ENCODE measurements at places on chromosomes 3 and 15.

- peak; percentile 88 for DNase-seq
Measured at GRCh38 chr3:64138046-64138445, 87.2 kb downstream of the PRICKLE2 start.

DNA sequence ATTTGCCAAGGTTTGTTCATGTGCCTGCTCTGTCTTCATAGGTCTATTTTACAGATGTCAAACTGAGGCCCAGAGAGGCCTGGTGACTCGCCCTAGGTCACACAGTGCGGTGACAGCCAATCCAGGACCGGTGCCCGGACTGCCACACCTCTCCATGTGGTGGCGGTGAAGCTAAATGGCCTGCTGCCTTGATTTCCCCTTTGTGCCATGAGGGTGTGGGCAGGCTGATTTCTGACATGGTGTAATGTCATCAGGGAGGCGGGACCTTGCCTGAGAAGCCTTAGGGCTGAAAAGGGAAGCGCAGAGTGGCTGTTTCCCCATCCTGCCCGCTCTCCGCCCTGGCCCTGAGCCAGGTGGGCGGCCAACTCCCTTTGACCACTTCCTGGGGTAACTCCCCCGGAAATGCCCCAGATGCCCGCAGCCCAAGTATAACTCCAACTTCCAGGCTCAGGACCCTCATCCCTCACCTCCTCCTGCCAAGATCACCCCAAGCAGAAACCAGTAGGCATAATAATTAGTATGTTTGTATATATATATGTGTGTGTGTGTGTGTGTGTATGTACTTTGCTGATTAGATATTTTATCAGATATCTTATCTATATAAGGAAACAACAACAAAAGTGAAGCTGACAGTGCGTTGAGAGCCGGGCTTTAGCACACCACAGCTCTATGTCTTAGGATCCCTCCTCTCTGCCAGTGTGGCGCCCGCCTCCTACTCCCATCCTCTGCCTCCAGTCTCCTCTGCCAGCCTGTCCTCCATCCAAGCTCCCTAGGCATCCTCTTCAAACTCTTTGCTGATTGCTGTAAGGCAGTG lies 63.9 kb downstream of the IQSEC1 start:
- peak; percentile 74 for DNase-seq

GRCh38 chr3:20246662-20247061 lies 60.7 kb upstream of the SGO1 start:
- no peak for DNase-seq

GRCh38 chr3:29261119-29261518 lies 19.8 kb upstream of the RBMS3 start:
- DNase-seq, result no peak

- DNase-seq, result peak; percentile 85
Measured at GRCh38 chr15:101637516-101637915, 14.7 kb downstream of the TM2D3 start.

GRCh38 chr3:151210676-151211381 lies 7.8 kb upstream of the GPR171 start:
- DNase-seq, result no peak

DNA sequence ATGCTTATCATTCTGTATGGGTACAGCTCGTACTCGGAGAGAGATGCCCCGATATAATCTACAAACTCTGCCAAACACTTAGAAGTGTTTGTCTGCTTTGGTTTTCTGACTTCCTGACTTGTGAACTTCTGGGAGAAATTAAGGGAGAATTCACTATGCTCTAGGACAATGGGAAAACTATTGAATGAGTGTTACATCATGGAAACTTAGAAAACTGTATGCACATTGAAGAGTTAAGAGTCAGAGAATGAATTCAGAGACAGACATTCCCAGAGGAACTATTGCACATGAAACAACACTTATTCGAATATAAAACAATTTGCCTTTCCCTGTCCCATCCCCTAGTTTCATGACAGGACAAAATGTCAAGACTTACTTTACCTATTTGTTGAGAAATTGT lies 57.8 kb downstream of the DTWD1 start:
- DNase-seq, result no peak

- no peak for DNase-seq
Measured at GRCh38 chr3:103968131-103968530, 1398.6 kb upstream of the ALCAM start.

DNA sequence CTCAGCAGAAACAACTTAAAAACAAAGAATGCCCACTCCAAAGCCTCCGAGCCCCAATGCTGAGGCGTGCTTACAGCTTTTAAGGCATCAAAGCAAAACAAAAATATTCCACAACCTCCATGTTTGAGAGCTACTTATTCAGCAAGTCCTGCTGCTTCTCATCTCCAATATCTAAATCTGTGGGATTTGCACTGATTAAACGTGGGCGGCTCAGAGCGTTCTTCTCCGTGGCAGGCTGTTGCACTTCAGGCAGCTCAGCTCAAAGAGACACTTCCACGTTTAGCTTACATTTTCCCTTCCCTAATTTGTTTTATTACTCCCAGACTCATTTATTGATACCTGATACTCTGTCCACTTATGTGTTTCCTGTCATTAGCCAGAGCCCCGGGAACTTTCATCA lies 282.6 kb upstream of the MCTP2 start:
- DNase-seq, result no peak

DNA sequence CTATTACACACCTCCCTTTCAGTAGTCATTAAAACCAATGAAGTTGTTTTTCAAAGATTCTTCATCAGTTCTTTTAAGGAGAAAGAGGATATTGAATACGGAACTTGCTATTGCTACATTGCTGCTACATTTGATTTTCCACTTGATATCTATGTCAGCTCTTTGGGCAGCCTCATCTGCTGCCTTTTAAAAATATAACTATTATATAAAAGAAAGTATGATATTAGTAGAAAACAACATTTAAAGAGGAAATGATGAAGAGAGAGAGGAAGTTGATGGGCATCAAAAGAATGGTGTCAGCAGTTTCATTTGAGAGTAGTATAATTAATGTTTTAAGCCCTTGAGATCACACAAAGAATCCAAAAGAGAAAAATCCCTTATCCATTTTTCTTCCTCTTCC lies 171.4 kb downstream of the NFKBIZ start:
- no peak for DNase-seq

- DNase-seq, result no peak
Measured at GRCh38 chr3:129708328-129708861, 101.9 kb upstream of the PLXND1 start.

- no peak for DNase-seq
Measured at GRCh38 chr15:94239474-94239873, 8.1 kb downstream of the MCTP2 start.

GRCh38 chr15:62618432-62618831 lies 424.1 kb upstream of the TPM1 start:
- DNase-seq, result peak; percentile 2

- DNase-seq, result no peak
Measured at GRCh38 chr3:47899495-47900108, 96.7 kb downstream of the DHX30 start.

DNA sequence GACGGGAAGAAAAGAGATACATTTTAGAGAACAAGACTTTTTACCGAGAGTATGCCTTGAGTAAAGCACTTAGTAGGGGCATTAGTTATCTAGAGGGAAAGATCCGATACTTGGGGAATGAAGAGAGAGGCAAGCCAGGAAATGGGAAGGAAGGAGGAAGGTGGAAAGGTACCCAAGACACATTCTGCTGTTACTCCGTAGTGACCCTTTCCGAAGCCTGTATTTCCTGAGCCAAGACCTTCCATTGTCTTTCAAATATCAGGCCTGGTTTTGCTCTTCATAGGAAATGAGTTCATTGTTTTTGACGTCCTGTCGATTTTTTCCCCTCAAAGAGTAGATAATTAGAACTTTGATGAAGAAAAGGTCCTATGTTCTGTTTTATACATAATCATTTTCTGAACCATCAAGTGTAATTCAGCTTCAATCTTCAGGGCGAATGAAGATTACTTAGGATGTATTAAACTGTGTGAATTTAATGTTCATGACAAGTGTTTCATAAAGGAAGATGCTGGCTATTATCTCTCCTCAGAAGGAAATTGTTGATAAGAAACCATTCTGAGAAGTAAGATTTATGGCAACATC lies 95.7 kb downstream of the PPM1L start:
- DNase-seq, result no peak

- no peak for DNase-seq
Measured at GRCh38 chr3:94548581-94549316, 485.9 kb downstream of the NSUN3 start.

- no peak for DNase-seq
Measured at GRCh38 chr3:169455472-169455871, 208.0 kb downstream of the MECOM start.

GRCh38 chr3:129577366-129577765 lies 29.1 kb downstream of the PLXND1 start:
- DNase-seq, result no peak

Data from SW480 (cell line).